Stimulated activated effector memory CD8-positive, alpha-beta T cell treated with anti-CD3 and anti-CD28 coated beads, Interleukin-12 subunit alpha, Interleukin-12 subunit beta, amount 100 ng/mL, for 72 hours (primary cell): ENCODE measurements at places on chromosomes 11 and 22.

DNA sequence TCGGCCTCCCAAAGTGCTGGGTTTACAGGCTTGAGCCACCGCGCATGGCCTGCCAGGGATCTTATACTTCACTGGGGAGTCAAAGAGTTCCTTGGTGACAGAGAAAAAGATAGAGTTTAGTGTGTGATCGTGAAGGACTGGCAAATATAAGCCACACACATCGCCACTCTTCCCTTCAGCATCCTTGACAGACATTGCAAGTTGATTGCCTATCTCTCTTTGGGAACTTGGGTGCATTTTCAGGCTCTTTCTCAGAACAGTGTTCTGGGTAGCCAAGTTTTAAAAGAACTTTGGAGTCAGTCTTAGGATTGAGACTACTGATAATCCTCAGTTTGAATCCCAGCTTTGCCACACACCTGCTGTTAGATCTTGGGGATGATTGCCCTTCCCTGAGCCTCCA lies 19.8 kb downstream of the MIAT start:
- no peak for DNase-seq

GRCh38 chr11:95910638-95911368 lies 13.1 kb downstream of the MTMR2 start:
- DNase-seq = no peak

- no peak for DNase-seq
Measured at GRCh38 chr11:12174128-12174476, 63.7 kb downstream of the MICAL2 start.

DNA sequence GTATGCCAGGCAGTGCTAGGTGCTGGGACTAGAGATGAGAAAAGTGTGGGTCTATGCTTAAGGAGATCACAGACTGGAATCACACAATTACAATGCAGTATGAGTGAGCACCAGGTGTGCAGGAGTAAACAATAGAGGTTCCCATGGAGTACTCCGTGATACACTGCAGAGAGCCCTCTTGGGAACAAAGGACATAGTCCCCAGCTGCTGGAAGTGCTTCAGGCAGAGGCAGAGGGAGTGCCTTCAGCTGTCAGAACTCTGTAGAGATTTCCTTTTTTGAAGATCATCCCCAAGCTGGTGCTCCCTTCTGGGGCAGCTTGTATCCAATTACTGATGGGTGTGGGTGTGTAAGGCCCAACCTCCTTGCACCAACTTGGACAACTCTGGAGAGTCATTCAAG lies 143.5 kb upstream of the PLET1 start:
- no peak for DNase-seq

DNA sequence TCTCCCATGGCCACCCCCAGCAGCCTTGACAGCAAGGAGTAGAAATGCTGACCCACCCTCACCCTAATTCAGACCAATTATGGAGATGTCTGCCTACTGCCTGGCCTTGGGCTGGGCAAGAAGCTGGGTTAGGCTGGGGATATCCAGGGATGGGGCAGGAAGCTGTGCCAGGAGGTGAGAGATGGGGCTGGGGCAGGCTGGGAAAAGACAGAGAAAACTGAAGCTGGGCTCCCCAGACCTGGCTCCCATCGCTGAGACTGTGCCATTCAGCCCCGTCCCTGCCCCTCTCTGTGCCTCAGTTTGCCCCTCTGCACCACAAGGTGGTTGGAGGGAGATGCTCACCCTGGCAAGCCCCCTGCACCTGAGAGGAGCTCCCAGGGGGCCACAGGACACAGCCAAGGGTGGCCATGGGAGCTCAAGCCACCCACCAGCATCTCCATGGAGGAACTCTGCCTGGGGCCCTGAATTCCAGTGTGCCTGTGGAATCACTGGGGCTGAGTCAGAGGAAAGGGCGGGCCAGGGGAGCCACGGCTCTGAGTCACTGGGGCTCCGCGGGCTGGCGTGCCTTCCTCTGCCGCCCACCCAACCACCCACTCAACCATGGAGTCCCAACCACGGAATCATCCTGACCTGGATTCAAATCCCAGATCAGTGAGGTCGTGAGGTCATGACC lies 6.0 kb upstream of the CARD10 start:
- DNase-seq = no peak

- no peak for DNase-seq
Measured at GRCh38 chr22:25540908-25541660, 23.4 kb upstream of the GRK3 start.
